ENCODE measurements at places on chromosomes 2 and 18. TPM values are rescaled to one million over a fixed set of nuclear protein-coding genes. Genes with fewer than 3 reads are reported as not detected.

The CNTNAP5 gene
- total RNA-seq, result not detected

The GLI2 gene
- total RNA-seq, result 0.14 TPM

The RHBDD1 gene
- total RNA-seq, result 44.7 TPM

The CPLX4 gene
- not detected for total RNA-seq

The ITSN2 gene
- total RNA-seq, result 53.0 TPM

The FOXD4L1 gene
- 0.17 TPM for total RNA-seq

The ADCYAP1 gene
- total RNA-seq, result not detected

The TUBA3D gene
- not detected for total RNA-seq

The GKN2 gene
- total RNA-seq, result not detected

The SPR gene
- 12.8 TPM for total RNA-seq

The RNF138 gene
- 81.0 TPM for total RNA-seq

The PRKAG3 gene
- total RNA-seq, result not detected

The HOXD12 gene
- total RNA-seq, result not detected

The ALPP gene
- total RNA-seq, result not detected
